GOT3 (cell line): ENCODE measurements at places on chromosomes 3 and 15.

DNA sequence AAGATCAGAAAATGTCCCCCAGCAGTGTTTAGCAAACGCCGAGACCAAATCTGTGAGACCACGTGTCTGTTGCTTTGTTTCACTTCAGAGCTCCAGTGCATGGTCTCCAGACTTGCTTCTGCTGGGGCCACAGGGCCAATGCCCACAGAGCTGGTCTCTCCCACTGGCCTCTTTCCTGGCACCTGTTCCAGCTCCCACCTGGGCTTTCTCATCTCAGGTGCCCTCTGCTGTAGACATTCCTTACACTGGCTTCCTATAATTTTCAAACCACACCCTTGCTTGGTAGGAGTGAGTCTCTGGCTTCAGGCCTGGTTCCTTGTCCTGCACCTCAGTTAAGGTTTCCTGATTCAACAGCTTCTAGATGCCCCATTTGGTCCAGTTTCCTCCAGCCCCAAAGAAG lies 243.1 kb downstream of the ADAMTS17 start:
- no peak for DNase-seq

DNA sequence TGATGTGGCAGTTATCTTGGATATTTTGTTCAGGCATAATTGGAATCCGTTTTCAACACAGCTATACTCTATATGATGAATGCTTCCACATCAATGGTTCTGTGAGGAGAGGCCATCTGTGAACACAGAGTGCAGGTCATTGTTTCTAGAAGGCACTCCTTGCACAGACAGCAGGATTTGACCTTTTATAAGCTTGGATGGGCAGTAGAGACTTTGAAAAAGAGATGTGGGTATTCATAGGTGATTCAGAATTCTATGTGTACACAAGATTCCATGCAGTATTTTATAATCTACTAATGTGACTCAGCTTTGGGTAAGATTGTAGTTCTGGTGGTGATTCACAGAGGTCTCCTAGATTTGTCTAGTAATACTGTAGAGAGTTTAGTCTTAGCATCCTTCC lies 12.5 kb downstream of the ARPP21 start:
- DNase-seq: no peak

GRCh38 chr3:74661672-74662071 lies 47.2 kb upstream of the CNTN3 start:
- no peak for DNase-seq

- DNase-seq: no peak
Measured at GRCh38 chr3:122902326-122902725, 107.5 kb downstream of the SLC49A4 start.

DNA sequence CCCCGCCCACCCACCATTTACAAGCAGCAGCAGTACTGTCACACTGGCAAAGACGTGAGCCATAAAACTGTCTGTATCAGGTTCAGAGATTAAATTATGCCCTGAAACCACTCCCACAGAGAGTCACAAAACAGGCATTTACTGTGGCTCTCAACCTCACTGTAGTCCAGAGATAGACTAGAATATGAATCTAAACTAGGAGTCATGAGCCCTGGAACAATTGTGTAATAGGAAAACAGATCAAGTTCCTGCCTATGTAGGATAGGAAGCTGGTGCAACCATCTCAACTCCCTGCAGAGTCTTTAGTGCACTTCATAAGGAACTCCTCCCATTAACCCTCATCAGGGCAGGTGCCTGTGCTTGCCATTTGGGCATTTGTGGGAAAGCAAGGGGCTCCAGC lies 61.7 kb downstream of the FAM227B start:
- no peak for DNase-seq

- DNase-seq: no peak
Measured at GRCh38 chr3:155218462-155218861, 75.0 kb downstream of the STRIT1 start.

GRCh38 chr3:196979545-196979944 lies 10.9 kb upstream of the PIGZ start:
- DNase-seq: peak; percentile 29

DNA sequence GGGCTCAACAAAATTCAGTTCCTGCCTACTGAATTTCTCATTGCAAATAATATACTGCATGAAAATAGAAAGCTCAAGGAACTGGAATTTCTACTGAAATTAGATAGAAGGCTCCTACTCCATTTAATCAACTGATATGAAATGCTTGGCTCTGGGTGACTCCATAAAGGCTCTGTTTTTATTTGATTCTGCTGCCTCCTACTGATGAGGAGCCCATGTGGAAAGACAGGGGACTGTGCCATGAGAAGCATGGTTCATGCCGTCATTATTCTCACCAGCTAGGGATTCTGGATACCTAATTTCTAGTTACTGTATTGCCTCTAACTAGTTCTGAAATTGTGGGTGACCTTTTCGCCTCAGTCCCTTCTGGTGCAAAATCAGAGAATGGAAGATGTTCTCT lies 366.2 kb upstream of the DPH6 start:
- DNase-seq: no peak

- no peak for DNase-seq
Measured at GRCh38 chr3:146770881-146771280, 165.7 kb upstream of the PLSCR5 start.

DNA sequence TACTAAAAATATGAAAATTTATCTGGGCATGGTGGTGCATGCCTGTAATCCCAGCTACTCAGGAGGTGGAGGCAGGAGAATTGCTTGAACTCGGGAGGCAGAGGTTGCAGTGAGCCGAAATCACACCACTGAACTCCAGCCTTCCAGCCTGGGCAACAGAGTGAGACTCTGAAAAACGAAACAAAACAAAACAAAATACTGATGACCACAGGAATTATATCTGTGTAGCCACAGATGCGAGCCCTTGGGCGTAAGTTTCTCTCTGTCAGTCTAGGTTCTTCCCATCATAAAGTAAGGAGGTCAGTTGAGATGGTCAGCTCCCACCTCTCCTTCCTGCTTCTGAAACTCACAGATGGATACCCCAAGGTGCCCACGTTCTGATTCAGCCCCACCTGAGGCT lies 37.7 kb upstream of the CFAP161 start:
- DNase-seq: no peak

- no peak for DNase-seq
Measured at GRCh38 chr3:10411598-10412332, 90.9 kb upstream of the SEC13 start.

GRCh38 chr3:152346740-152347139 lies 78.0 kb downstream of the MBNL1 start:
- no peak for DNase-seq

DNA sequence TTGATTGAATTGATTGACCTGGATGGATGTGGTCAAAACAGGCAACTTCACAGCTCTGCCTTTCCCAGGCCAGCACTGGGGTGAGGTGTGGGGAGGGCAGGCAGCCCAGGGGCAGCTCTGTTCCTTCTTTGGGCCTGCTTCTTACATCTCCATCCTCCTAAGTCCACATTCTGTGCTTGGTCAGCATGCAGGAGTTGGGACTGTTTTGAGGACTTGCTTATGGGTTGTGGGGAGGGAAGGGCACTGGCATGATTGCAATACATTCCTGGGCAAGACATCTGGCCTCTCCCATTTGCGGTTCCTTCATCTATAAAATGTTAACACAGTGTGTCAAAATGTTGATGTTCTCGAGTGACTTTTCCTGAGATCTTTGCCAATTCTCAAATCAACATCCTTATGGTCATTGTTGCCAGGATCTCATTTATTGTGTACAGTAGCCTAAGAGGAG lies 84.1 kb downstream of the ST6GAL1 start:
- DNase-seq: no peak

- DNase-seq: no peak
Measured at GRCh38 chr3:134840459-134840858, 45.4 kb downstream of the EPHB1 start.

DNA sequence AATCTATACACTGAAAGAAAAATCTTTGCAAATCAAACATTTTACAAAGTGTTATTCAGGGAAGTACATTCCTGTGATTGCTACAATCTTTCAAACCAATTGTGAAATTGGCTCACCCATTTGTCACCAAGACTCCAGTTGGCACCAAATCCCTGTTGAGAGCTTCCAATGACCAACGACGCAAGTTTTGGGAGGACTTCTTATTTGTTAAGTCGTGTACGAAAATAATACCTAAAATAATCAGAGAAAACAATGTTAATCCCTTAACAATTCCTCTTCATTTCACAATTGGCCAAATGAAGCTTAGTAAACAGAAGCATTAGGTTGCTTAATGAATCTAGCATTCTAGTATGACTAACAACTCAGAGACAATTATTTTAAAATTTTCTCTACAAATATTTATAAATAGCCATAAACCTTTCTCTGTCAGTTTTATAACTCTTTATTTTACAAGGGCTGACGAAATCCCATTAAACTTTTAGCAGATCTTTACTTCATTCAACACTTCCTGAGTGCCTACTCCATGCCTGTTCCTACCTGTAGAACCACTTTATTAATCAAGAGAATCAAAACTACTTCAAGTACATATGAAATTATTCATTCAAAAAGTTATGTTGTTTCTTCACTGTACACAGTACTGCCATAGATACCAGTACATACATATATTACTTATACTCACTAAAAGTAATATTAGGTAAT lies 24.0 kb upstream of the HGD start:
- no peak for DNase-seq

DNA sequence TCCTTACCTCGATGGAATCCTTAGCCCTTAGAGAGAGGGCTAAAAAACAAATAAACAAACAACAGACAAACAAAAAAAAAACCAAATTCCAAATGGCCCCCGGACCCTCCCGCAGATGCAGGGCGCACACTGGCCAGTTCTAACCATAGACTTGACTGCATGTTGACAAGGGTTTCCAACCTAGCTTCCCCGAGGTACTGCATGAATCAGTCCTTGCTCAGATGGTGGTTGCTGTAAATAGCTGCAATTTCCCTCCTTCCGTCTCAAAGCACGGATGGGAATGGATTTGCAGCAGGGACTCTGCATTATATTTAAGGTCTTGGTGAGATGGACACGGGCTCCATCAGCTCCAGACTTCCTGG lies 162.8 kb downstream of the CD47 start:
- DNase-seq: no peak

GRCh38 chr3:56309465-56309864 lies 158.8 kb downstream of the ERC2 start:
- DNase-seq: no peak

- no peak for DNase-seq
Measured at GRCh38 chr3:131004603-131005002, 22.0 kb downstream of the ASTE1 start.

DNA sequence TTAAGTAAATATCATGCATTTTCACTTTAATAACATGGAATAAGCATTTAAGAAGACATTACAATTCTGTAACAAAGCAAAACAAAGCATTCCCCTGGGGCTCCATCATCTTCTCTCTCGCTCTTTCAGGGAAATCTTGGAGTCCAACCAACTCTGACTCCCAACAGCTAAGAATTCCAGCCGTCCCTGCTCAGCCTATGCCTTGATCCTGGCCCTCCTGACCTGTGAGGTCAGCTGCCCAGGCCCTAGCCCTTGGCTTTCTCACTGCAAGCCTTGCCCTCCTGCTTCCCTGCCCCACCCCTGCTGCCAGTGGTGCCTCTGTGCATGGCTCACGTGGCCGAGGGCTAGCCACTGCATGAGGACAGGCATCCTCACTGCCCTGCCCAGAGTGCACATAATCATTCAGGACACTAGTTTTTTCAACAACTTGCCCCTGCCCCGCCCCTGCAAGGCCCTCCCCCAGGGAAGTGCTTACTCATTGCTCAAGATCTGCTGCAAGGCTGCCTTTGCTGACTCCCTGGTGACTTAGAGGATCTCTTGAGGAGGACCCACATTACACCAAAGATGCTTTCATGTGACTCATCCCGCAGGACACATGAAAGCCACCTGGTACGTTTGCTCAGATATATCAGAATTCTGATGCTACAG lies 37.6 kb downstream of the MTMR10 start:
- DNase-seq: no peak

GRCh38 chr3:119856695-119857094 lies 74.8 kb downstream of the NR1I2 start:
- DNase-seq: no peak

DNA sequence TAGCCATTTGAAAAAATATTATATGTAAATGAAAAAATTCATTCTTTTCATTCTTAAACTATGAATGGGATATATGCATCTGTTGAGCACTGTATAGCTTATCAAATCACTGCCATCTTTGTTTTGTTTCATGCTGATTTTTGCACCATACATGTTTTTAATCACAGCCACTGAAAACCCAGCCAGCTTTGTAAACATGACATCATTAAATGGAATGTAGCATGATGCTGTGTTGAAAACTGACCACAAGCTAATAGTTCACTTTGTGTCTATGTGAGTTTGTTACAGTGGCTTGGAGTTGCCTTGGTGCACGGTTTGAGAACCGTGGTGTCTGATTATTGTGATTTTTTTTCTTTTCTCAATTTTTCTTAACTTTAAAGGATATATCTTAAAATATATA lies 75.7 kb downstream of the GMPS start:
- no peak for DNase-seq

DNA sequence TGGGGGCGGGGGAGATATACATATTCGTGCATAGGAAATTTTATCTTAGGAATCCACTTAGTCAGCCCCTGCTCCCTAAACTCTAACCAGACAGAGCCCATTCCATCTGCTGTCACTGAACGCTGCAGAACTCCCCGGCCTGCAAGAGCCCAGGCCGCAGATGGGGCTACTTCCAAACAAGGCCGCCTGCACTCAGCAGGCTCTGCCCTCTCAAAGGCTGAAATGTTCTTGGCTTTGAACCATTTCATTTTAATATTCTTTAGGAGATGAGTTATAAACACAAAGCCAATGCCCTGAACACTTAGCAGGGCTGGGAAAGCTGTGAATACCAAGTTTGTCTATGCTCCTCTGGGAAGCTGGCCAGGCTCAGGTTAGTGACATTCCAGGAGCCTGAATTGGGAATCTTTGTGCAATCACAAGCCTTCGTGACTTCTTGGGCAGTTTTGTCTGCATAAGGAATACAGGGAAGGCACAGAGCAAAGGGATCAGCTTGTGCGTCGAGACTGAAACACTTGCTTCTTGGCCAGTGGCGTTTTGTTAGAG lies 65.0 kb downstream of the SYNM start:
- DNase-seq: no peak

- no peak for DNase-seq
Measured at GRCh38 chr3:170614214-170614966, 28.5 kb upstream of the SLC7A14 start.

DNA sequence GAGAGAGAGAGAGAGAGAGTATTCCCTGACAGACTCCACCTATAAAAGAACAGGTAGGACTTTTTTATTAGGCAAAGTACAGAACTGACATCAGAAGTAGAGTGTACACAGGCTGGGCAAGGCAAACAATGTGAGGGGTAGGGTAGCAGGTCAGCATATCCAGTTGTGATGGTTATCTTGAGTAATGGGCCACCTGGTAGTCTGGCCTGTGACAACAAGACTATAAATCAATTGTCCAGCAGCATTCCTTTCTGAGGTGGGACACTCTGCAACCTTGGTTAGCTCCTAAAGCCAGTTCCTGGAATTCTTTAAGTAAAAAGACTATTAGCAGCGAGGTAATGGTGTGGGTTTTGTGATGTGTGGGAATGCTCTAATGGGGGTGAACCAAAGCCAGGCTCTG lies 14.9 kb upstream of the TMCC1 start:
- no peak for DNase-seq

- no peak for DNase-seq
Measured at GRCh38 chr3:158750016-158750415, 17.8 kb upstream of the RARRES1 start.
